ENCODE measurements at places on chromosomes 13 and 19. TPM values are rescaled to one million over a fixed set of nuclear protein-coding genes. Genes with fewer than 3 reads are reported as not detected.

PLVAP gene
- total RNA-seq: not detected

GRIK5 gene
- total RNA-seq: 0.38 TPM

WASF3 gene
- total RNA-seq: 17.1 TPM

FREM2 gene
- 0.37 TPM for total RNA-seq

S1PR4 gene
- total RNA-seq: not detected

ZNF71 gene
- total RNA-seq: 11.2 TPM

FCHO1 gene
- 0.56 TPM for total RNA-seq

ELANE gene
- 1.1 TPM for total RNA-seq
